ENCODE measurements at places on chromosomes 1 and 21.
A peak's percentile ranks its signal among the peaks of the same experiment; 100 is the strongest.

- peak; percentile 17 for DNase-seq
Observed at GRCh38 chr1:62841587-62842169, 57.7 kb downstream of the ATG4C start.

DNA sequence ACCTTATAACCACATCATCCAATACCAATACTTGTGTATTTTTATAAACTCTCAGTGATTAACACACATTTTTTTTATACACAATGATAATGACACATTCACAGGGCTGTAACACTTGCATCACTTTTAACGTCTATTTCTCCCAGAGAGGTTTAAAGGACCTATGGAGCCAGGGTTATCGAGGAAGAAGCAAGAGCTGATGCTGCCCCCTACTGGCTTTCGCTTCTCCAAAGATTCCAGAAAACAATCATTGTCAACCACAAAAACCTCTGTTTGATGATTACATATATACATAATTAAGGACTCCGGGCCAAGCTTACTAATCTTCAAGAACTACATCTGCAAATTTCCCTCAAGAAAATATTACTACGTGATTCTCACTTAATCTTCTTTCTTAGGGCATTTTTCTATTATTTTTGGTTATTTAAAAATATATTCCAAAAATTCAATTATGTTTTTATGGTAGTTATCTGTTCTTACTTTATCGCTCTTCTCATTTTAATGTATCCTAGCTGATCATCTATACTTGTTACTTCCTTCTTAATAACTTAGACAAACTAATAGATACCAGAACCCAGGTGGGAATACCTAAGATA is 214.5 kb downstream of the VAV3 start:
- no peak for DNase-seq

- no peak for DNase-seq
Observed at GRCh38 chr21:44850905-44851657, 22.4 kb downstream of the PTTG1IP start.

DNA sequence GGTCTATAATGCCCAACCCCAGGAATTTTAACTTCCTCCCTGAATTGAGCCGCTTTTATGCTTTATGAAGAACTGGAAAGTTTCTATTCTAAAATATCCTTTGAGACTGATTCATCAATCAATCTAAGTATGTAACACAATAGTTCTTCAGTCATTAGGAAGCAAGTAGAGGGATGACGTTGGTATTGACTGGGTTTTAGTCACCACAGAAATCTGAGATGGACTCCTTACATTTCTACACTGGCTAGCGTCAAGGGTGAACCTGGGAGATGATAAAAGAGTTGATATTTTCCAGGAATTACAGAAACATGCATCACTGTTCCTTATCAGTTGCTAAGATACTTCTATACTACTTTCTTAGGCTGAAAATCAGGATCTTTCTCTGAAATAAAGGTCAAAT is 308.0 kb downstream of the HMCN1 start:
- no peak for DNase-seq

- no peak for DNase-seq
Observed at GRCh38 chr1:239061770-239062169, 324.6 kb upstream of the CHRM3 start.

DNA sequence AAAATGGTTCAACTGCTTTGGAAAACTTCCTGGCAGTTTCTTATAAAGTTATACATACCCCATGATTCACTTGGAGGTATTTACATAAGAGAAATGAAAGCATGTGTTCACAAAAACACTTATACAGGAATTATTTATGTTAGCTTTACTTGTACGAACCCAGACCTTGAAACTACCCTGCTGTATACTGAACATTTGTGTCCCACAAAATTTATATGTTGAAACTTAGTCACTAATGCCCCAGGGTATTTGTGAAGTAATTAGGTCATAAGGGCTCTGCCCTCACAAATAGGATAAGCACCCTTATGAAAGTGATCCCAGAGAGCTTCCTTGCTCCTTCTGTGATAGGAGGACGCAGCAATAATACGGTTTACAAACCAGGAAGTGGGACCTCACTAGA is 42.7 kb upstream of the B3GALT2 start:
- DNase-seq, result no peak

- no peak for DNase-seq
Observed at GRCh38 chr1:46543382-46543760, 8.1 kb downstream of the KNCN start.

DNA sequence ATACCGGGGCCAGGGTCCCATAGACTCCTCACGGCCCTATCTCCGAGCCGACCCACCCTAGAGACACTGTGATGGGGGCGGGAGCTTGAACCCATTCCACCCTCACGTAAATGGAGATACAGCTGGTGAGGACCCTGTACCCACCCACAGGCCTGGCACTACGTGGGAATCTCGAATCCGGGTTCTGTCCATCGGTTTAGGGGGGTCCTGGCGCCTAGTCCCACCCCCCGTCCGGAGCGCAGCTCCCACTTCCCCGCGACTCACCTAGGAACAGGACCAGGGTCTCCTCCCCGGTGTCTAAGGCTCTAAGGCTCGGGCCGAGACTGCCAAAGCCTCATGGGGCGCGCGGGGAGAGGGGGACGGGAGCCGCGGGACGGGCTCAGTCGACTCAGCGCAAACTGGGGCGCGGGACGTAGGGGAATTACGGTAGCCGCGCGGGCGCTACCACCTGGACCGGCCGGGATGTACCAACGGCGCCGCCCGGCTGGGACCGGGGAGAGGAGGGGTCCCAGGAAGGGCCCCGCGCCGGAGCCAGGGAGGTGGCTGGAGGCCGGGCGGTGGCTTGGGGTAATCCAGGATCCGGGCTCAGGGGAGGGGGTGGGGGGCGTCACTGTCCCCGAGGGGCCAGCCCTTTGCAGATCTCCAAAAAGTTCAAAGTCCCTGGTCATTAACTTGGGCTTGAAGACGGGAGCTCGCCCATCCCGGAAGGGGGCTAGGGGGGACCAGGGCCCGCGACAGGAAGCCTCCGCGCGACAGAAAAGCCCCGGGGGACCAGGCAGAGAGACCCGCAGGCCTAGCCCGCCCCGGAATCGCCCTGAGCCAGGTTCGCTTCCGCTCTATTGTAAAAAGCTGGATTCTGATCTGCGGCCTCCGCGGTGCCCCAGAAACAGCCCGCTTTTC is 1.0 kb downstream of the PLEKHG5 start:
- DNase-seq, result no peak
